ENCODE measurements at places on chromosomes 6 and 20.

DNA sequence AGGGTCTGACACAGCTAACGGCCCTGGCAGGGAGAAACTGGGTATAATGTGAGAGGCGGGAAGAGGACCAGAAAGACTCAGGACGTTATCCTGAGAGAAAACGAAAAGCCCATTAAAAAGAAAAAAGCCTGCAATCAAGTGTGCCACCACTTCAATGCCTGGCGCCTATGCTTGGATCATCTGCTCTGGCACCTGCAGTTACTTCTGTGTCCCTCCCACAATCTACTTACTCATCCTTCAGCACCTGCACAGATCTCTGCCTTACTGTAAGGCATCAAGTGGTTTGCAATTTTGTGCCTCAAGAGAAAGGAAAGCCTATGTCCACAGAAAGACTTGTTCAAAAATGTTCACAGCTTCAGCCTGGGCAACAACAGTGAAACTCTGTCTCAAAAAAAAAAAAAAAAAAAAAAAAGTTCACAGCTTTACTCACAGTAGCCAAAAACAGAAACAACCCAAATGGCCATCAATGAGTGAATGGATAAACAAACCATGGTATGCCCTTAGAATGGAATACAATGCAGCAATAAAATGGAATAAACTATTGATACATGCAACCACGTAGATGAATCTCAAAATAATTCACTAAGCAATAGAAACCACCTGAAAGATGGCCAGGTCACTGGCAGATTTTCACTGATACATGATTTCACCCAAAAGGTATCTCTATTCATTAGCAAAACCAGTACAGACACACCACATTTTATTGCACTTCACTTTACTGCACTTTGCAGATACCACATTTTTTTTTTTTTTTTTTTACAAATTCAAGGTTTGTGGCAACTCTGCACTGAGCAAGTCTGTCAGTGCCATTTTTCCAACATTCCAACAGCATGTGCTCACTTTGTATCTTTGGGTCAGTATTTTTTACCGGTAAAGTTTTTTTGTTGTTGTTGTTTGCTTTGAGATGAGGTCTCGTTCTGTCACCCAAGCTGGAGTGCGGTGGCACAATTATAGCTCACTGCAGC lies 48.6 kb downstream of the ABHD12 start:
- DNase-seq = no peak

GRCh38 chr6:35273822-35274559 lies 14.5 kb downstream of the ZNF76 start:
- no peak for DNase-seq

DNA sequence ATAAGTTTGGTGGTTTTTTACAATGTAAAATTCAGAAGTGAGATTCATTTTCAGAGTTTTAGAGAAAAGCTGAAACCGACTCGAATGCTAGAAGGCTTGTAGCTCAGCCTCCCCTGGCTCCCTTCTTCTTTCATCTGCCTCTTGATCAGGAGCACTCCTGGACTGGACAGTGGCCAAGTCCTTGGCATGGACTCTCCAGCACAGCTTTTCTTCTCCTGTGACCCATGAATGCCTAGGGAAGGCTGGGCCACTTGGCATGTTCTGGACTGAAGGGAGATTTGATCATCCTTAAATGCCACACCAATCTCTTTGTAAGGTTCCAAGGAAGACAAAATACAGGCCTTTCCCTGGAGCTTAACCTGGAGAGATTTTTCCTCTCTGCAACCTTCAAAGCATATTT lies 384.0 kb upstream of the SASH1 start:
- DNase-seq = no peak

DNA sequence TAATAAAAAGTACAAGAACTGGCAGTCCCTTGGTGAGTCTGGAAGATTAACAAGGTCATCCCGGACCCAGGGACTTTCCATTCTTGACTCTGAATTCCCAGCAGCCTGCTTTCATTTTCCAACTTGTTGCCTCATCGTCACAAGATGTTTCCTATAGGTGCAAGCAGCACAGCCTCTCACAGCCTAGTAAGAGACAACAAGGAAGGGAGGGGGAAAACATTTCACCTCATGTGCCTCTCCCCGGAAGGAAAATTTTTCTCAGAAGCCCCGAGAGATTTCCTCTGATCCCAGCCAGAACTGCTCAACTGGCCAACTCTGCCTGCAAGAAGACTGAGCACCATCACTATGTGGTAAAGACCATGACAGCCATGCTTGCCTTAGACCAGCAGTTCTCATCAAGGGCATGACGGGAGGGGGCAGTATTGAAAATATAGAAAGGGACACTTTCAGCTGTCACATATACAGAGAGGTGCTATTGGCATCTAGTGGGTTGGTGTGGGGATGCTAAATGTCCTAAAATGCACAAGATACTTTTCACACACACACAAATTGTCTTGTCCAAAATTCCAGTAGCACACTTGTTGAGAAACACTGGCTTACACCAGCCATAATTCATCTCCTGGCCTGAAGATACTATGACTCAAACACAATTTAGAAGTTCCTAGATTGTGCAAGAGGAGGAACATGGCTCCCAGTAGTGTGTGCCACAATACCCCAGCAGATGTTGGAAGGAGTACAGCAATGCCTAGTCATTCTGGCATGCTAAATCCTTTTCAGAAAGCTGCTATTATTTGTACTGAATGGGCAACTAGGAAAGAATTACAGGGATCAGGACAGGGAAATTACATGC lies 10.8 kb upstream of the WTAP start:
- no peak for DNase-seq

GRCh38 chr6:105326216-105326615 lies 76.7 kb downstream of the PREP start:
- DNase-seq = no peak

- no peak for DNase-seq
Observed at GRCh38 chr6:121835662-121836061, 400.2 kb downstream of the GJA1 start.

GRCh38 chr6:24080711-24081110 lies 45.3 kb upstream of the NRSN1 start:
- no peak for DNase-seq

DNA sequence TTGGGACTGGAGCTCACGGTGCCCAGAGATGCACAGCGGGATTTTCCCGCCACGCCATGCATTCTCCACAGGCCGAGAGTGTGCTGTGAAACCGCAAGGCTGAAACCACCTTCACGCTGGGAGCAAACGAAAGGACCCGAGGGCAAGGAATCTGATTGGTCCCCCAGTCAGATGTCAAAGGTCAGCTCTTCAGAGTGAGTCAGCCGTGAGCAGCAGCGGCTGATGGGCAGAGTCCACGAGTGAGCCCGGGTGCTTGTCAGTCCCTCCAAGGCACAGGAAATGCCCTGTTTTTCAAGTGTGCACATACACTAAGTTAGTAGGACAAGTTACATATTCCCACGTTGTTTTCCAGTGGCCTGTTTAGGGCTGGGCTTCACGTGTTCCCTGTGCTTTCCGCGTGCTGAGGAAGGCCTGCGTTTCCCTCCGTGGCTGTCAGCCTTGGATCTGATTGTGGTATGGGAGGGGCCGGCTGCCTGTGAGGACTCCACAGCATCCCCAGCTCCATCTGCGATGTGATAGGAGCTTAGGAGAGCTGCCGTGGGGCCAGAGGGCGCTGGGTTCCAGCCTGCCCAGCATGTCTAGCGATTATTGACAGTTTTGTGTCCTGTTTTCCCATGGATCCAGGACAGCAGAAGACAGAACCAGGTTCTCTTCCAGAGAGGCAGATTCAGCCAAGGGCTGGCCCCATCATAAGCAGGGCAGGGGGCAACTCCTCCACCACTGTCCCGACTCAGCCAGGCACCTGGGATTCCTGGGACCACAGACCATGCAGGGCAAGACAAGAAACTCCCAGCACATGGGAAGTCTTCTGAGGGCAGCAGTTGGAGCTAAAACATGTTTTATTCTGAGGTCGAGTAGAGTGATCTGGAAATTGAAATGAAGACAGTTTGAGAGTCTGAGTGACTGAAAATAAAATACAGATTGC lies 38.2 kb upstream of the FRMD1 start:
- DNase-seq = no peak

GRCh38 chr6:85945459-85946185 lies 302.9 kb upstream of the SYNCRIP start:
- no peak for DNase-seq

GRCh38 chr6:120935908-120936307 lies 398.4 kb downstream of the TBC1D32 start:
- no peak for DNase-seq

- DNase-seq = no peak
Observed at GRCh38 chr20:11890331-11891076, 27.2 kb upstream of the BTBD3 start.

DNA sequence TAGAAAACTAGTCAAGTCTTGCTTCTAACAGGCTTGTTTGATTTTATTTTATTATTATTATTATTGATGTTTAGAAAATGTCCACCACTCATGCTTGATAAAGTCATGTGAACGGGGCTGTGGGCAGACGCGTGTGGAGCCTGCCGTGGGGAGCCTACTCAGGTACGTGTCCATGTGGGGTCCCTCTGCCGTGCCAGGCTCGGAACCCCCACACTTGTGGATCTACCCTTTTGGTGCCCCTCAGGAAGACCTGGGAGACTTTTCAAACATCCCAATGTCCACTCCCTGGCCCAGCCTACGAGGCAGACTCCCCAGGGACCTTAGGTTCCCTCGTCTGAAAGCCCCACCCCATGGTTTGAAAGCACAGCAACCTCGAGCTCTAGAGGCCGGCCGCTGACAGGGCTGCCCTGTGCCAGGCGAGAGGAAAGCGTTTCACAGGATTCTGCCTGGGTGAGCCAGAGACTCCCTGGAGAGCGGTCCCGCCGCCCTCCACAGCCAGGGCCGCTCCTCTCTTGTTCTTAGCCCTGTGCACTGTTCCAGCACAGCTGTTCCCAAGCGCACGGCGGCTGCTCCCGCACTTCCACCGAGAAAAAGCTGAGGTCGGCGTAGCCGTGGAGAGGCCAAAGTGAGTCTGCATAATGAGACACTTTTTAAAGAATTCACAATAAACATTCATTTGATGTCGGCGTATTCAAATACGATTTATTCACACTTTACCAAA lies 249.7 kb downstream of the TTLL2 start:
- no peak for DNase-seq

GRCh38 chr6:53801022-53801421 lies 6.2 kb downstream of the LRRC1 start:
- no peak for DNase-seq

GRCh38 chr6:89818977-89819335 lies 638 bp downstream of the MDN1 start:
- no peak for DNase-seq

GRCh38 chr20:53917145-53918019 lies 153.0 kb downstream of the BCAS1 start:
- no peak for DNase-seq

GRCh38 chr6:14910692-14911547 lies 334.9 kb upstream of the JARID2 start:
- no peak for DNase-seq

- DNase-seq = no peak
Observed at GRCh38 chr6:117506907-117507306, 24.4 kb downstream of the DCBLD1 start.

DNA sequence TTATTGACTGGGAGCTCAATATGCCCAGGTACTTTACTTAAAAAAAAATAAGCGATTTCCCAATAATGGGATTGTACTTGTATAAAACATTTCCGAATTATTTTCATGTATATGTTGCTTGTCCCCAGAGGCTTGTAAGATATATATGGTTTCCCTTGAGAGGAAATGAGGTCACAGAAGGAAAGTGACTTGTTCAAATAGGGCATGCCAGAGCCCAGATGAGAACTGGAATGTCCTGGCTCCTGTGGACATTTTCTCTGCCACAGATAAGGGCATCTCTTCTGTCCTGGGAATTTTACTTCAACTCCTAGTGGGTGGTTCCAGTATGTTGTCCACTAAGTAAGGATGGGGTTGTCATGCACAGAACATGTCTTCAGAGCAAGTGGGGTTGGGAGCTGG lies 63.0 kb downstream of the LYRM2 start:
- DNase-seq = no peak

DNA sequence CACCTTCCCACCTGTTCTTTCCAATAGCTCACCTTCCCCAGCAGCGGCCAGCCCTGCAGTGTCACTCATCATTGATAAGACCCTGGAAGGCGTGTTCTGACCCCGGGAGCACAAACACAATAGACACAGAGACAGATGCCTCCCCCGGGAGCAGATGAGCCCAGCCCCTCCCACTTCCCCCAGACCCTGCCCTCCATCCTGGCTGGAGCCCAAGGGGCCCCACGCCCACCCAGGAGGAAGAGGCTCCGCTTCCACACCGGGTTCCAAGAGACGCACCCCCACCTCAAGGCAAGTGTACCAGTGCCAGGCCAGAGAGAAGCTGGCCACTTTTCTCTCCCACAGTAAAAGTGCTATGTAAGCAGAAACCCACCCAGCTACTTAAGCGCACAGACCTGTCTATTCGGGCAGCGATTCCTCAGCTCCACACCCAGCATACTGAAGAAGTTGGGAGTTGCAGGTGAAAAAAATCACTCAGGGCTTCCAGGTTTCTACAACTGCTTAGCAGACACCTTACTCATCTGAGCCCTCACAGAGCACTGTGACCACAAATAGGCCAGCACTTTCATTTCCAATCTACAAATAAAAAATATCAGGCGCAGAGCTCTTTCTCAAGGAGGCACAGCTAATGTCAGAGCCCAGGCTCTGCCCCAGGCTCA lies 93.4 kb upstream of the NXT1 start:
- no peak for DNase-seq

- no peak for DNase-seq
Observed at GRCh38 chr6:169953686-169954085, 202.3 kb downstream of the ERMARD start.

GRCh38 chr6:23365732-23366131 lies 760.3 kb upstream of the NRSN1 start:
- DNase-seq = no peak

GRCh38 chr6:21444711-21445260 lies 148.8 kb upstream of the SOX4 start:
- no peak for DNase-seq

DNA sequence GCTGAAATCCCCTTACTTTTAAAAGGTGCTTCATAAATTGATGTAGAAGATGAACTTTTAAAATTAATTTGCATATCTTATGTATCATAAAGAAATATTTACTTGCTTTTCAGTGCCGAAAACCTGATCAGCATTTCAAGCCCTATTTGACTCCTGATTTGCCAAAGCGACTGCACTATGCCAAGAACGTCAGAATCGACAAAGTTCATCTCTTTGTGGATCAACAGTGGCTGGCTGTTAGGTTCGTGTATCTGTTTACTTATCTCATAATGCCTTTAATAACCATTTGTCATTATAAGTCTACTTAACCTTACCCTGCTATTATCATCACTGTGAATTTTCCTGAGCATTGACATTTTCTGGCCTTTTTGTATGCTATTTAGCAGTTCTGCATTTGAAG lies 7.8 kb downstream of the OR2A4 start:
- DNase-seq = no peak

DNA sequence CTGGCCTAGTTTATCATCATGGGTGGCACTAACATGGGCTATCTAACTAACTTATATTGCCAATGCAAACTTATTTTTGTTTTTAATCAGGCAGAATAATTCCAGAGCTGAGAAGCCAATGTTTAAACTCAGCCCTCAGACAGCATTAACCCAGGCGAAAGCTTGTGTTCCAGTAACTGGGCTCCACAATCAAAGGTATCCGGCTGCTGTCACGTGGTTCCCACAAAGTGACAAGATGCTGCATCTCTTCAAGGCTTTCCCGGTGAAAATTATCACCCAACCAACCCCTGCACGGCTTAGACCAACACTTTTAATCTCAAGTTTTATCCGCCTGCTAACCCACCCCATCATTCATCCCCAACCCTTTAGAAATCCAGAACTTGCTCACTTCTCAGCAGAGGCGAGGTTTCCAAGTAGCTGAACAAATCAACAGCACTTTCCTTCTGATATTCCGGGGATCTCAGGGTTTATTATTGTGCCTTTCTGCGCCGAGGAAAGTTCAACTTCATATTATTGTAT lies 885 bp downstream of the MTCL3 start:
- DNase-seq = no peak
